ENCODE measurements at places on chromosomes 2 and 18.

DNA sequence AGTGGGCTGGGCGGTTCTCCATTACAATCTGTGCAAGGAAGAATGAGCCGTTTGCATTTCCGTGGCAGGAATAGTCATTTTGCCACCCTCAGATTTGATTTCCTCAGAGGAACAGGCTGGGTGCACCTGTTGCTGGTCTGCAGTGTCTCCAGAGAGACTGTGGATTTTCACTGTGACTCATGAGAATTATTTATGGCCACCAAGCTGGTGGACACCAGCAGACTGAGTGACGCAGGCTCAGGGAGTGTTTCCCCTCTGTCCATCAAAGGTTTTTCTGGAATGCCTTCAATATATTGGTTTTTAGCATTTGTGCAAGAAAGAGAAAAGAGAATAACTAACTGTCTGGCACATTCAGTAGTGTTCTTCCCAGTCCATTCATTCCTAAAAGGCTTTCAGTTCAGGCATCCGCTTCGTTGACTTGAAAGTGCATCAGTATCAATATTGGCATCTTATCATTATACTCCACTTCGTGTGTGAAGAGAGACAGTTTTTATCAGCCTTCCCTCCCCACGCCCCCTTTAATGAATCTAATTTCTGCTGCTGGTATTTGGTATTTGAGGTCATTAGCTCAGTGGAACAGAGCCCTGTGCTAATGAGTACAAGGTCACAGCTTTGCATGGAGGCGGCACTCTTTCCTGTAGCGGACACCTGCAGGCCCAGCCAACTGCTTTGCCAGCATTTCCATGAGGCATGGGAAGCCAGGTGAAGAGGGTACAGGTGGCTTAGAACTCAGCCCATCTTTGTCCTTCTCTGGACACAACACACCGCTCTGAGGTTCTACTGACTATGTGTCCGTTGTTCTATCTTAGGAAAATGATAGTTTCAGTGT, 39.9 kb downstream of the PRKCE start:
- no peak for DNase-seq

GRCh38 chr18:63311118-63312018, 8.2 kb downstream of the BCL2 start:
- DNase-seq: no peak

GRCh38 chr2:83587309-83587708, 871.8 kb downstream of the SUCLG1 start:
- no peak for DNase-seq

DNA sequence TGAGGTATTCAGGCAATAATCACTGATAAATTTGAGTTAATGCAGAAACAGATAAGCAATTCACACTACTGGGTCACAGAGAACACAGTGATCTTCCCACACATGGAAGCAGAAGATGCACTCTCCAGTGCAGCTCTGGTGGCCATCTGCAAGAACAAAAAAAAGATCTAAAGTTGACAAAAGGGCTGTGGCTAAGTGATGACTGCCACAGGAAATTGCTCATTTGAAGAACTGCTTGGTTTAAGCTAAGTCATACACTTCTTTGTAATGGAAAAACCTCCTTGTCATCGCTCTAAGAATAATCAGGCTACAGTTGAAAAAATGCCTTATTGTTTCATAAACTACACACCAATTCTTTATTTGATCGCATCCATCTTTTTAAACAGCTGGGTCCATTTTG, 115.1 kb downstream of the DTNB start:
- DNase-seq: no peak

GRCh38 chr2:198498516-198498915, 694.1 kb downstream of the PLCL1 start:
- DNase-seq: no peak

GRCh38 chr2:95670686-95671085, 78.9 kb downstream of the TRIM43 start:
- DNase-seq: no peak

- no peak for DNase-seq
Observed at GRCh38 chr2:173271135-173271534, 83.5 kb upstream of the CDCA7 start.

DNA sequence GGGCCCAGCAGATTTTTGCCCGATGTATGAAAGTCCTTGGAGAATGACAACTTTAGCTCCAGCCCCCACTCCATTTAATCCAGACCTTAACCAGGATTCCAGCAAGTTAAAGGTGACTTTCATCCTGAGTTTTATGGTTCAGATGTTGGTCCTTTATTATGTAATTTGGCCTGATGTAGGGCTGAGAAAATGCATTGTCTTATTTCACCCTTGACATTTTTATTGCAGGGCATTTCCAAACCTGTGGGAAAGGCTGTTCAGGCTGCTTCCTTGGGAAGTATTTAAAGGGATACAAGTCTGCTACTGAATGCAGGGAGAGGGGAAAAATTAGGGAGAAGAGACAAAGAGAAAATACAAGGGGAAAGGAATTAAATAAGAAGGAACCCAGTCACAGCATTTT, 48.8 kb downstream of the ASB1 start:
- no peak for DNase-seq

- no peak for DNase-seq
Observed at GRCh38 chr2:183427558-183427957, 303.3 kb downstream of the NUP35 start.

DNA sequence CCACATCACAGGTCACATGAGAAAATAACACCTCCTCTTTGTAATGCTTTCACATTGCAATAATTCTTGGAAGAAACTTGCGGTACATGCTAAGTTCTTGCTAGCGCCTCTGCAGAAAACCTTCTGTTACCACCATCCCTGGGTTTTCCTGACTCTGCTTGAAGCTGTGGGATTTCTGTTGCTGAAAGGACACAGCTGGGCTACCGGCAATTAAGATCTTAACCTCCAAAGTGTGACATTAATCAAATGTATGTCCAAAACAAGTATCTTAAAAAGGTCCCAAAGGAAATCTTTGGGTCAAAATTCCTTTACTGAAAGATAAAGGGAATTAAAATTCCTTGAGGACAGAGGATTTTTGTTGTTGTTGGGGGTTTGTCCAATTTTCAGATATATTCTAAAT, 7.5 kb downstream of the CCBE1 start:
- DNase-seq: no peak

DNA sequence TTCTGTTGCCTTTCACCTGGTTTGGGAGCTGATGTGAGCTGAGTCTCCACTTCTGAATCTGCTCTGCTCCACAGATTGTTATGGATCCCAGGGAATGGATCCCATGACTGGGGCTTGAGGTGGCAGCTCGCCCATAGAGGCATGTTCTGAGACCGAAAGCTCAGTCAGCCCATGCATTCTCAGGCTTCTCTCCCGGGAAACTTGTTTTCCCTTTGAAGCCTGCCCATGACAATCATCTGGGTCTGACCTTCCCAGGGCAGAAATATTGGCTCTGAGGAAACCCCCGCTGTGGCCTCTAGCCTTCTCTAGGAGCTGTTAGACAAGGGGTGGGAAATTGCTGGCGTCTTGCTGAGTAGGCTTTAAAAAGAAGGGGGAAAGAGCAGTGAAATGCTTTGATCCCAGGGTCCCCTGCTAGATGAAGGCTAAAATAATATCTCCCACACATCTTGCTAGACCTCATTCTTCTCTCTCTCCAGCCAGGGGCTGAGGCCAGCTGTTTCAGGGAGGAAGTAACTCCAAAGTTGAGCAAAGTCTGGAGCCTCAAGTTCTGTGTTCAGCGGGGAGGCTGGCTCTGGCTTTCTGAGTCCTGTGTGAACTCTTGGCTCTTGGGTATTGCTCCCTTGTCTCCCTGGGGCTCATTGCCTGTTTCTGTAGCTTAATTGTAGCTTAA, 2.0 kb downstream of the VAMP8 start:
- no peak for DNase-seq

- no peak for DNase-seq
Observed at GRCh38 chr2:3422161-3422779, 42.8 kb downstream of the TRAPPC12 start.

GRCh38 chr2:15986068-15986560, 45.8 kb downstream of the MYCN start:
- DNase-seq: peak; percentile 9

DNA sequence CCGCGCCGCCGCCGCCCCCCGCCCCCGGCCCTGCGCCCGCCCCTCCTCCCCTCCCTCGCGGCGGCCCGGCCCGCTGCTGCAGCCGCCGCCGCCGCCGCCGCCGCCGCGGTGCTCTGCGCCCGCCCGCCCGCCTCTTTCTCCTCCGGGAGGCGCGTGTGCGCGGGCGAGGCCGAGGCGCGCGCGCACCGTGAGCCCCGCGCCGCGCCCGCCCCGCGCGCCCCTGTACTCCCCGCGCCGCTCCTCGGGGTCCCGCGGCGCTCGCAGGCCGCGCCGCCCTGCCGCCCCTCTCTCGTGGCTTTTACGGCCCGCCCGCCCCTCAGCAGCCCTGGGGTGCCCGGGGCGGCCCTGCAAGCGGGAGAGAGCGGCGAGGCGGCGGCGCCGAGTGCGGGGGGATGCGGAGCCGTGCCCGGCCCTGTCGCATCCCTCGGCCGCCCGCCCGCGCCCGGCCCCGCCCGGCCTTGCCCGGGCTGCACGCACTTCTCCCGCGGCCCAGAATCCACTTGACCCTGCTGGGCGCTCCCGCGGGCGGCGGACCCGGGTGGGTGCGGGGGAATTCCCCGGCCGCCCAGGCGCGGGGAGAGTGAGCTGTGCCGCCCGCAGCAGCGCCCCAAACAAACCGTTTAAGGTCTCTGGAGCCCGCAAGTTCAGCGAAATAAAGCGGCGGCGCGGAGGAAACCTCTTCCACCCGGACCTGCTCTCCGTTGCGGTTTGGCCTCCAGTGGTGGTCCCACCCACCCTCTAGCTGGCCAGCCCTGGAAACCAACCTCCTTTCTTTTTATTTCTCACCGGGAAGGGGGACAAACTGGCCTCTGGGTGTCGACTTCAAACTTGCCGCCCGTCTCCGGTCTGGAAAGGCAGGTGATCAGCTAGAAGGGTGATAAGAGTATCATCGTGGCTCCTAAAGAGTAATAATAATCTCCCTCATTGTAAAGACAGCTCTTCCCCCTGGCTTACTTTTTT, 37.4 kb downstream of the AFF3 start:
- DNase-seq: peak; percentile 37

DNA sequence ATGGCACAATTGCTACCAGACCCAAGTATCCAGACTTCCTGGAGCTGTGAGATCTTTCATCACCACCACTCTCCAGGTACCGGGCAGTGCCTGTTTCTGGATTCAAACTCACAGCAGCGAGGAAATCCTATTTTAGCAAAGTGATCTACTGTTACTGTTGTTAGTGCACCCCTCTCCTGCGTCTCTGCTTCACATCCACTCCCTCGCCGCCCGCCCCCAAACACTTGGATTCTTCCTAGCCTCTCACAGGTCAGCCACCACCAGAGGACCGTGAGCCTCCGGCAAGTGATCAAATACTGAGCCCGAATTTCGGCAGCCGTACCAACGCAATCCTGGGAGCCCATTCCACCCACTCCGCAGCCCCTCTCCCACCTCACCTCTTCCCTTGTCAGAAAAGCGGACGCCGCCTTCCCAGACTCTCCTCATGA, 519 bp downstream of the METTL4 start:
- peak; percentile 66 for DNase-seq

GRCh38 chr2:74149247-74149525, 1.5 kb upstream of the BOLA3 start:
- no peak for DNase-seq

DNA sequence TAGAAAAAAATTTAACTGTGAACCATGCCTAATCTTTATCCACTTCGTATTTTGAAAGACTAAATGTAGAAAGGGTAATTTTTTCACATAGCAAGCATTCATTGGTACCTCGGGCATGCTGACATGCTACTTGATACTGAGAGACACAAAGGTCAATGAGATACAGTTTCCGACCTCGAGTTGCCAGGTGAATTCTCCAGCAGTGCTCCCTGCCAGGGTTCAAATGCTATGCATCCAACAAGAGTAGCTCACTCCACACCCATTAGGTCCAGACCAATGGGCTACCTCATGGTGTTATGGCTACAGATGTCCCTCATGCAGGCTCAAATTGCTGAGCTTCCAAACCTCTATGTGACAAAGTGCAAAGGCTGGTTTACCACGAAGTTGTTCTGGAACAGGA, 305.8 kb downstream of the PIEZO2 start:
- DNase-seq: no peak

GRCh38 chr2:165794536-165794928, 485 bp upstream of the GALNT3 start:
- peak; percentile 21 for DNase-seq

GRCh38 chr2:220513573-220514288, 886.3 kb downstream of the SLC4A3 start:
- DNase-seq: no peak

DNA sequence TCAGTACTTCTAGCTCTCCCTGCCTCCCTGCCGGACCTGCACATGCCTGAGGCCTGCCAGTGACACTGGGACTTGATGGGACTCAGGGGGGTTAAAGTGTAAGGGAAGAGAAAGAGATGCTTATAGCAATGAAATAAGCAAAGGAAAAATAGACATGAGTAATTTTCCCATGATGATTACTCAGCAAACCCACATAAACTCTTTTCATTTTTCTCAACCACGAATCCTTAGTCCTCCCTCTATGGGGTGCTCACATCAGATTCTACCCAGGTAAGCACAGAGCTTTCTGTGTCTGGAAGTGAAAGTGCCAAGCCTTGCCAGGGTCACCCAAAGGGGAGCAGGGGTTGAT, 44.8 kb upstream of the ANKRD62 start:
- no peak for DNase-seq

GRCh38 chr2:177675825-177676224, 283.3 kb downstream of the AGPS start:
- no peak for DNase-seq

DNA sequence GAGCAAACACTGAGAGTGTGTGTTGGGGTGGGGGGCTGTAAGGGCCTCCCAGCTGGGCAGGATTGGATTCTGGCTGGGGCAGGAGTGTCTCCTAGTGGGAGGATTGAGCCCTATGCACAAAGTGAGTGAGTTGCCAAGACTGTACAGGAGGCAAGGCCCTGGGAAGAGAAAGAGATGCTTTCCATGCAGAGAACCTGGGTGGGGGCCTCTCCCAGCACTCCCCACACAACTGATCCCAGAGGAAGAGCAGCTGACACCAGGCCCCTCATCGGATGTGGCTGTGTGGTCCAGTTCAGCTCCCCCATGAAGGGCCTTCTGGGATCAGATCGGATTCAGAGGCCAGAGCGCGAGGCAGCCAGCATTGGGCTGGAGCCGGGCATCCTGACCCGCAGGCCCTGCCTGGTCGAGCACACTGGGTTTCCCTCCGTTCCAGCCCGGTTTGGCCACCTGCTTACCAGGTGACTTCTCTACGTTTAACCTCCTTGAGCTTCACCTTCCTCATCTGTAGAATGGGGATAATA, 49.4 kb upstream of the FAHD2A start:
- no peak for DNase-seq

All from endothelial cell (in vitro differentiated cells).